ENCODE measurements at places on chromosomes 11 and 22. TPM values are rescaled to one million over a fixed set of nuclear protein-coding genes. Genes with fewer than 3 reads are reported as not detected.
A peak's percentile ranks its signal among the peaks of the same experiment; 100 is the strongest.

DNA sequence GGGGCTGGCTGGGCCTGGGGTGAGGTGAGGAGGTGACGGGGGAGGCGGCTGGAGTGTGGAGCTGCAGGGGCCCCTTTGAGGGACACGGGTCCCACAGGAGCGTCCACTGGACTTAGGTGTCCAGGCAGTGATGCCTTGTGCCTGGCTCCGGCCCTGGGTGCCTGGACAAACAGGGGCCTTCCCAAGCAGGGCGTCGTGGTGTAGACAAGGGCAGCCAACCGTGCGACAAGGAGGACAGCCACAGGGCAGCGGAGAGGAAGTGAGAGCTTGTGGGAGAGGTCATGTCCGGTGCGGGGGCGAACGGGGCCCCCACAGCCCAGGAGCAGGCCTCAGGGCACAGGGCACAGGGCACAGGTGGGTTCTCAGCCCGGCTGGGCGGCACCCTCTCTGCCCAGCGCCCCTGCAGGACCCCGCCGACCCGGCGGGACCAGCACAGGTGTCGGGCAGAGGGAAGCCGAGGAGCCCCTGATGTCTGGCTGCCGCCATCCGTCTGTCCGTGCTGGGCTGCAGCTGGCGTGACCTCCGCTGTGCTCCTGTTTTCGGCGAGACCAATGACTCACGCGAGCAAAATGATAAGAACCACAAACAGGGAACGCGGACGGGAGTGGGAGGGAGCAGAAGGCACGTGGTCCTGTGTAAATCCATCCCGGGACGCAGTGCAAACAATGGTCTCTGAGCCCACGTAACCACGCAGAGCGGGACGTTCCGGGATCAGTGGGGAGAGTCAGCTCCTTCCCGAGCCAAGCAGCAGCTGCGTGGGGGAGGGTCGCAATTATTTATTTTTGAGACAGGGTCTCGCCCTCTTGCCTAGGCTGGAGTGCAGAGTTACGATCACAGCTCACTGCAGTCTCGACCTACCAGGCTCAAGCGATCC is 49.1 kb upstream of the A4GALT start:
- DNase-seq: peak; percentile 89
- no peak overlapping the region for H3K4me3 ChIP-seq
- no peak overlapping the region for H3K27ac ChIP-seq

The CCDC89 gene
- total RNA-seq: 1.3 TPM

The DRICH1 gene
- 1.9 TPM for total RNA-seq

DNA sequence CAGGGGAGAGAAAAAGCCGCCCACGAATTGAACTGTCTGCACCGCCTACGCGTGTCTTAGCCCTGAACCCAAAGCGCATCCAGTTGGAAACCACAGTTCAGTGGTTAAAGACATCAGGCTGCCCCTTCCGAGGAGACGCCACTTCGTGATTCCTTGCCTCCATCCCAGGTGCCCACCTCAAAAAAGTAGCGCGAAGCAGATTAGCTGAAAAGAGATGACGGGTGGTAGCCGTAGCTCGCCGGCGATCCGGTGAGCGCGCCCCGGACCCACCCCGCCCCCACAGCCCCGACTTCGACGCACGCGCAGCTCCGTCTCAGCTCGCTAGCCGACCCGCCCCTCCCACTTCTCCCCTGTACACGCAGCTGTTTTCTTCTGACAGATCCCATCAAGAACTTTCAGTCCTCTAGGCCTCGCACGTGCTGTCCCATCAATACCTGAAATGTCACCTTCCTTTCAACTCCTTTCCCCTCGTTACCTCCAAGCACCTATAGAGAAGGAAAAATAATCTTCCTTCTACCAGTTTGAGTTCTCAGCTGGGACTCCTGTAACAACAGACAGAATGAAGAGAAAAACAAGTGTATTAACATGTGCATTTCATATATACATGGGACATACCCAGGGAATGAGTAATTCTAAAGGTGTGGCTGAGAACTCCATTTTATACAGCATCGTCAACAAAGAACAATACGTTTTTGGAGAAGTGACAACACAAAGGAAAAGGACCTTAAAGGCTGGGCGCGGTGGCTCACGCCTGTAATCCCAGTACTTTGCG is 49.5 kb downstream of the OR4D9 start:
- DNase-seq: peak; percentile 94
- H3K27me3 ChIP-seq: no peaks in the 10 kb centered on the region
- H3K4me3 ChIP-seq: peak overlapping the region; percentile 76
- H3K27ac ChIP-seq: peak overlapping the region; percentile 94
- peaks cover 24% of the 10 kb centered on the region for H3K4me1 ChIP-seq
- H3K36me3 ChIP-seq: no peaks in the 10 kb centered on the region

DNA sequence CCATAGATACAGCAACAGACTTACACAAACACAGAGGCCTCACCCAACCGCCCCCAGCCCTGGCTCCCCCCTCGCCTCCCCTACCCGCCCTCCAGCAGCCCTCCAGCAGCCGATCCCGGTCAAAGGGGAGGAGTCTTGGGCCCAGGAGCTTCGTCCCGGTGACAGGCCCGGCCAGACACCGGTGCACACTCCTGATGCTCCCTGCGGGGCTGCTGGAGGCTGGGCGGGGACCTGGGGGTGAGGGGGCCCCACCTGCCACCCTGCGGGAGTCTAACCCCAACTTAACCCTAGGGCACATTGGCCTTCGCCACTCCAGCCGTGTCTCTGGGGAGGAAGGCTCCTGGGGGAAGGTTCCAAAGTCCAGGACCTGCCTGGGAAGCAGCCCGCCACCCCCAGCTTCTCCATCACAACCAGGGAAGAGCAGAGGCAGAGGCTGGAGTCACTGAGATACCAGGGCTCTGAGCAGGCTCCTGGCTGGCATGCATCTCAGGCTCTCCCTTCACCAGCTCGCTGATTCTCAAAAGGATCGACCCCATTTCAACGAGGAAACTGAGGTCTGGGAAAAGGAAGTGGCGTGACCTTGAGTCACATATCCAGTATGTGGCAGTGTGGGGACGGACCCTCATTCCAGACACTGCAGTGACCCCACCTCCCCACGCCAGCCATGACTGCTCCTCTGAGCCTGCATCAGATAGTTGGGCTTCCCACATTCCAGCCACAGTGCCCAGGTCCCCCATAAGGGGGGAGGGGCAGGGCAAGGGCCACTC is 14.4 kb downstream of the BCL9L start:
- peaks cover 21% of the 10 kb centered on the region for H3K36me3 ChIP-seq
- no peaks in the 10 kb centered on the region for H3K27me3 ChIP-seq
- peak overlapping the region; percentile 84 for H3K27ac ChIP-seq
- H3K4me3 ChIP-seq: peak overlapping the region; percentile 33

- H3K27me3 ChIP-seq: no peaks in the 10 kb centered on the region
- no peaks in the 10 kb centered on the region for H3K36me3 ChIP-seq
- no peak for DNase-seq
- H3K4me3 ChIP-seq: no peak overlapping the region
- no peak overlapping the region for H3K27ac ChIP-seq
Observed at GRCh38 chr11:97454988-97455387, 1065.2 kb downstream of the JRKL start.

- no peak for DNase-seq
- H3K27me3 ChIP-seq: no peaks in the 10 kb centered on the region
- no peaks in the 10 kb centered on the region for H3K36me3 ChIP-seq
- no peaks in the 10 kb centered on the region for H3K4me1 ChIP-seq
- H3K27ac ChIP-seq: no peak overlapping the region
Observed at GRCh38 chr11:44221992-44222391, 87.9 kb downstream of the ALX4 start.

DNA sequence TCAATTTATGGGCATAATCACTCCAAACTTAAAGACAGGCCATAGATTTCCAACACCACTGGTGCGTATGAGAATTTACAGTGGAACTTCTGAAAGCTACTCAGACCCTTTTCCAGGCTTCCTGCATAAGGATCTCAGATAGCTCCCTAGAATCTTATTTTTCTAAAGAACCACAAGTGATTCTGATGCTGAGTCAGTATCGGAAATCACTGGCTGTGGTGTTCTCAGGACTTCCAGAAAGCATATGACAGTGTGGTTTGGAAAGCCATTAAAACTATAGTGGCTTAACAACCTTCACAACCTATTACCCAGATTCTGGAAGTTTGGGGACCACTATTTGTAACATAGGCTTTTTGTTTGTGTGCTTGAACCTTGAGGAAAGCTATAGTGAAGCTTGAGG is 756.0 kb downstream of the DLG2 start:
- no peak overlapping the region for H3K4me3 ChIP-seq
- no peaks in the 10 kb centered on the region for H3K4me1 ChIP-seq
- no peaks in the 10 kb centered on the region for H3K27me3 ChIP-seq
- H3K27ac ChIP-seq: no peak overlapping the region
- H3K36me3 ChIP-seq: no peaks in the 10 kb centered on the region
- DNase-seq: no peak

DNA sequence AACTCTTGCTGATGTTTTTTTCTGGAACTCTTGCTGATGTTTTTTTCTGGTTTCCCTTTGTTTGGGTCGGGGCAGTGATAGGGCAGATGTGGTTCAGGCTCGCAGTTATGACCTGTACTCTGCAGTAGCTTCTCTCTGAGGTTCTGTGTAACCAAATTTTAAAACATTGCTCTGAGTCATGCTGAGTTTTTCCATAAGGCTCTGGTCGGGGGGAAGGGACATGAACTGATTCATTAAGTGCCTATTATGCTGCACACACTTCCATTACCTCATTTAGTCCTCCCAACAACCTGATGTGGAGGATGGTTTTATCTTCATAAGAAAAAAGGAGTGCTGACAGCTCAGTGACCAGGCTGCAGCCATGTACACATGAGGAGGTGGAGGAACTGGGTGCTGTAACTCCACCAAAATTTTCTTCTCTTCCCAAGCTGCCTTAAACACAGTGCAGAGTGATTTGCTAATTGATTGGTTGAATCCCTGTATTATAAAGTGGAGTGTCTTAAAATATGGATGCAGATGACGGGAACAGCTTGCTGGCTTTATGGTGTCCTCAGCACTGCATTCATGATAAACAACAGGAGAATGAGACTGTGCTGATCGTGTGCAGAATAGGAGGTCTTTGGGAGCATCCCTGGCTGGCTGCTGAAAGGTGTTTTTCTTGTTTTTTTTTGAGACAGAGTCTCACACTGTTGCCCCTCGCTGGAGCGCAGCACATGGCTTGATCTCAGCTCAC is 19.1 kb downstream of the TNRC6B start:
- DNase-seq: no peak
- H3K36me3 ChIP-seq: no peaks in the 10 kb centered on the region
- H3K27ac ChIP-seq: no peak overlapping the region
- no peak overlapping the region for H3K4me3 ChIP-seq
- no peaks in the 10 kb centered on the region for H3K27me3 ChIP-seq

DNA sequence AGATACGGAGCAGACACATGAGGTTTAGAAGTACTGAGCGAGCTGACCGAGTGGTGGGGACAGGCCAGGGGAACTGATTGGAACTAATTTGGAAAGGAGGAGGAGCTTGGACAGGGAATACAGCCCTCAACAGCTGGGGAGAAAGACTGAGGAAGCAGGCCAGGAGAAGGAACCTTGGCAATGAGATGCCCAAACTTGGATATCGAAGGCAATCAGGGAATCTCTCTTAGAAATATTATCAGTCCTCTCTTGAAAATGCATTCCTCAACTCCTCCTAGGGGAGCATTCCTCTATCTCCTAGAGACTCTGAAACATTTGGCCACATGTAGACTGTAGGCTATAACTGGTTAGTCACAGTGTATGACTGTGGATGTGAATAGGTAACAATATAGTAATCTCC is 284.6 kb downstream of the GUCY1A2 start:
- DNase-seq: no peak
- no peaks in the 10 kb centered on the region for H3K36me3 ChIP-seq
- no peak overlapping the region for H3K4me3 ChIP-seq

GRCh38 chr11:108500721-108501120 is 2.5 kb upstream of the POGLUT3 start:
- DNase-seq: no peak
- no peaks in the 10 kb centered on the region for H3K36me3 ChIP-seq
- no peaks in the 10 kb centered on the region for H3K27me3 ChIP-seq
- H3K4me1 ChIP-seq: peaks cover 4% of the 10 kb centered on the region
- H3K4me3 ChIP-seq: no peak overlapping the region

DNA sequence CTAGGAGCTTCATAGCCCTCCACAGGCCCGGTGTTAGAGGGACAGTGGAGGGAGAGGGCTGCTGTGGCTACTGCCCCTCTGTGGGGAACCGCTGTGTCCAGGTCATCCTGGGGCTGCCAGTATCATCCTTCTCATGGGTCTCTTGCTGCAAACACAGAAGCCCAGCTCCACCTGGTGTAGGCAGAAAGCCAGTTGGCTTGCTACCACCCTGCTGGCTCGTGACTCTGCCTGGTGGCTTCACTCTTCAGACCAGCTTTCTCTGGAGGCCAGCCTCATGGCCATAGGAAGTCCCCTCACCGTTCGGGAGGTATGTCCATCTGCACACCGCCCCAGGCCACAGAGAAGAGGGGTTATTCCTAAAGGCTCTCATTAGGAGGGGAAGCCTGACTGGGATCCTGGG is 19.4 kb upstream of the SUSD2 start:
- H3K4me3 ChIP-seq: no peak overlapping the region

The SLC35E4 gene
- total RNA-seq: 2.3 TPM

DNA sequence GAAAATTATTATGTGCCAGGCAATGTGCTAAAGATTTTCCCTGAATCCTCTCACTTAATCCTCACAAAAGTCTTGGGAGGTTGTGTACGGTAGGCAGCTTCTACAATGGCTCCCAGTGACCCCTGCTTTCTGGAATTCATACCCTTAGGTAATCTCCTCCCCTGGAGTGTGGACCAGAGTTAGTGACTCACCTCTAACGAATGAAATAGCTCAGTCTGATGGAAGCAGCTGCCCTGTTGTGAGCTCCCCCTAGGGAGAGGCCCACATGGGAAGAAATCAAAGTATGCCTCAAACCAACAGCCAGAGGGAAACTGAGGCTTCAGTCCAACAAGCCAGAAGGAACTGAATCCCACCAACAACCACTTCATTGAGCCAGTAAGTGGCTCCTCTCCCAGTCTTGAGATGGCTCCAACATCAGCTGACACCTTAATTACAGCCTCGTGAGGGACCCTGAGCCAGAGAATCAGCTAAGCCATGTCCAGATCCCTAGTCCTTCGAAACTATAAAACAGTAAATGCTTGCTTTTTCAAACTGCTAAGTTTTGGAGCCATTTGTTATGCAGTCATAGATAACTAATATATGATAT is 98.9 kb upstream of the ISX start:
- no peaks in the 10 kb centered on the region for H3K4me1 ChIP-seq
- DNase-seq: no peak
- no peak overlapping the region for H3K27ac ChIP-seq
- H3K36me3 ChIP-seq: no peaks in the 10 kb centered on the region
- no peaks in the 10 kb centered on the region for H3K27me3 ChIP-seq

The CD6 gene
- 31.4 TPM for total RNA-seq

DNA sequence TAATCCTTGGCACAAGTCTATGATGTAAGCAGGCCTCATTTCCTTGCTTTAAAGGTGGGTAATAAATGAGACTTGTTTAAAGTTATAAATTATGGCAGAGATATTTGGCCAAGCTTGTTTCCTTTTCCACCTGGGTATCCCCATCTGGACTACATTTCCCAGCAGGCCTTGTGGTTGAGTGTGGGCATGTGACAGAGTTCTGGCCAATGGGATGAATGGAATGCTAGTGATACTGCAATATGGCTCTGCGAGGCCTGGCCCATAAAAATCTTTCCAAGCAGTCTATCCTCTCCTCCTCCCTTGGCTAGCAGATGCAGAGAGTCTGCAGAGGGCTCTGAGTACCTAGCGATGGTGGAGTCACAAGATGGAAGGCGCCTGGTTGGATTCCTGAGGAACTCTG is 102.5 kb downstream of the TIMP3 start:
- no peaks in the 10 kb centered on the region for H3K27me3 ChIP-seq
- H3K4me1 ChIP-seq: no peaks in the 10 kb centered on the region
- no peak for DNase-seq
- H3K4me3 ChIP-seq: no peak overlapping the region
- no peak overlapping the region for H3K27ac ChIP-seq

The INS gene
- 1.5 TPM for total RNA-seq

Measured in spleen (tissue), 13 donors.